ENCODE measurements at places on chromosomes 7 and 10.

DNA sequence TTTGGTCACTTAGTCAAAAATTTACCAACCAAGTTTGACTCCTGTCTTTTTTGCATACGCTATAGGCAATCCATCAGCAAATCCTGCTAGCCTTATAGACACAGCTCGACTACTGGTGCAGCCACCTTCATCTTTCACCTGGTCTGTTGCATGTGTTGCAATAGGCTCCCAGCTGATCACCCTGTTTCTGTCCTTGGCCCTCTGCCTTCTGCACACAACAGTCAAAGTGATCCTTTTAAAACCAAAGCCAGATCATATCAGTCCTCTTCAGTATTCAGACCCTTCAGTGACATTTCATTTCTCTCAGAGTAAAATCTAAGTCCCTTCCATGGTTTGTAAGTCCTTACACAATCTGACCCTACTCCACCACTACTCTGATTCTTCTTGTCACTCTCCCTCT lies 10.9 kb upstream of the CDK6 start:
- no peak for DNase-seq

GRCh38 chr10:73501651-73502050 lies 5.8 kb upstream of the PPP3CB start:
- DNase-seq = no peak

- DNase-seq = no peak
Measured at GRCh38 chr7:143252006-143252405, 11.2 kb upstream of the GSTK1 start.

DNA sequence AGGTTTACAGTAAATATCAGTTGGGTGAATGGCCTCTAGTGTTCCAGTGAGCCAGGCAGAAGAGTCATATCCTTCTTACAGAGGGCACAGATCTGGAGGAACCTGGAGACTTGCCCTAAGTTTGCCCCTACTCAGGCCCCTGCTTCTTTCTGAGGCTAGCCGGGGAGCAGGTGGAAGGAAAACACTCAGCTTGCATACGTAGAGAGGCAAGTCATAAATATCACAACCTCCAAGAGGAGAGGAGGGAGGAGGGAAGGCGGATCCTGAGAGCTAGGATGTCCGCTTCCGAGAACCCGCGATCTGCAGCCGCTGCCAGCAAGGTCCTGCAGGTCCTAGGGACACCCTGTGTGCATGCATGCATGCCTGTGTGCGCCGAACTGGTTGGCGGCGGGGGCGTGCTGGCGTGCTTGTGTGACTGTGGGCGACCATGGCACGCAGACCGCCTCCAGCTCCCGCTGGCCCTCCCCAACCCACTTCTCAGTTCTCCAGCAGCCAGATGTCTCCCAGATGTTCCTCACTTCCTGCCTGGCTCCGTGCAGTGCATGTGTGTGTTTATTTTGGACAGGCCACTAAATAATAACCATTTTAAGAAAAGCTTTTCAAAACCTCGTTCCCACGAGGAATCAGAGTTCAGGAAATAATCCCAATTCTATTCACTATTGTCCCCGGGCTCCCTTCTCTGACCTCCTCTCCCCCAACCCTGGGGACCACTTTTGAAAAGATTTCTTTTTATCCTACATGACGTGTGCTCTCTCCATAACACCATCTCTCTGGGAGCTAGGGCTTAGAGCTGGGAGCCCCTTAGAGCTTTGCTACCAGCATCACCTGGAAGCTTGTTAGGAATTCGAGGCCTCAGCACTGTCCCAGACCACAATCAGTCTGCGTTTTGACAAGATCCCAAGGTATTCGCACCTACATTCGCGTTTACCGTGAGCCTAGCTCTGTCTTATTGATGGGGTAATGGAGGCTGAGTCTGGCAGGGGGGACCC lies 32.4 kb downstream of the UNC5B start:
- no peak for DNase-seq

DNA sequence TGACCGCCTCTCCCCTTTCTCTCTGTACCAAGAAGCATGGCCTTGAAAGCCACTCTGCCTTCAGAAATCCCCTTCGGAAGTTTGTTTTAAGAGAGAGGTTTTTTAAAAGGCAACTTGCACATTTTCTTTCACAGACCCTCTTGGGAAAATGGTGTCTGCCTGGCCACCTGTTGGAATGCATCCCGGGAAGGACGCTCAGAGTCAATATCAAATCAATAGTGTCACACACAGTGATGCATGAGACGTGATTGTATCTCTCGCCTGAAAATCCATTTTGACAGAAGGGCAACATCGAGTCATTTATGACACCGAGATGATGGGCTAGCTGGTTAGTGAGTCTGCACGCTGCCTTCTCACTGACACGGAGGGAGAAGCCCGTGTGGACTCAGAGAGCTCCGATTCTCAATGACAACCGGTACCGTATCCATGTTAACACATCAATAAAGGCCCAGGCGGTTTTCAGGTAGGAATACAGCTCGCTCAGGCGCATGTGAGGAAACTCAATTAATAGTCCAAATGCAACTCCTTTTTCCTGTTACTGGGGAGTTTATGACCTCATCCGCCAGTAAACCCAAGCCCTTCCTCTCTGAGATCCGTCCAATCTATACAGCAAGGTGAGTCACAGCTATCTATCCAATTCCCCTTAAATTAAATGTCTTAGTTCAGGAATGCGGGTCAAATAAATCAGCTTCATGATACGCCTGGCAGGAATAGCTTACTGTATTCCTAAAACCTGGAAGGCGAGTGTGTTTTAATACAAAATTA lies 621.5 kb upstream of the MKI67 start:
- DNase-seq = no peak

DNA sequence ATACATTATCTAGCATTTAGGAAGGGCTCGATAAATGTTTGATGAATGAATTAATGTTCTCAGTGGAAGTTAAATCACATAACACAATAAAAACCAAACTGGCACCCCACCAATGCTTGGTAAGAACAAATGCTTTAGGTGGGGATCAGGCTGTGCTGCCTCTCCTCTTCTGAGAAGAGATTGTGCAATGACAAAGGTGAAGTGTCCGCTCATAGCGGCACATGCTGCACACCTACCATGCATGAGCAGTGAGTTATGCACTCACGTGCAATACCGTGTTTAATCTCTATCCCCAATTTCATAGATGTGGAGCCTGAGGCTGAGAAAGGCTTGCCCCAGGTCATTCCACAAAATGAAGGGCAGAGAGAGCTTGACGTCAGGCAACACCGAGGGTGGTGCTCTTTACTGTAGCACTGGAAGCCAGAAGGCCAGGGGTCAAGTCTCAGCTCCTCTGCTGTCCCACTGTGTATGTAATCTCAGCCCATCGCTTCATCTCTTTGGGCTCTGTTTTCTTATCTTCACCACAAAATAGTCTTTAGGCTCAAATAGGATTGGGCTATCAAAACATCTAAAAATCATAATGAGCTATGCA lies 72.9 kb upstream of the EFCAB10 start:
- DNase-seq = no peak

DNA sequence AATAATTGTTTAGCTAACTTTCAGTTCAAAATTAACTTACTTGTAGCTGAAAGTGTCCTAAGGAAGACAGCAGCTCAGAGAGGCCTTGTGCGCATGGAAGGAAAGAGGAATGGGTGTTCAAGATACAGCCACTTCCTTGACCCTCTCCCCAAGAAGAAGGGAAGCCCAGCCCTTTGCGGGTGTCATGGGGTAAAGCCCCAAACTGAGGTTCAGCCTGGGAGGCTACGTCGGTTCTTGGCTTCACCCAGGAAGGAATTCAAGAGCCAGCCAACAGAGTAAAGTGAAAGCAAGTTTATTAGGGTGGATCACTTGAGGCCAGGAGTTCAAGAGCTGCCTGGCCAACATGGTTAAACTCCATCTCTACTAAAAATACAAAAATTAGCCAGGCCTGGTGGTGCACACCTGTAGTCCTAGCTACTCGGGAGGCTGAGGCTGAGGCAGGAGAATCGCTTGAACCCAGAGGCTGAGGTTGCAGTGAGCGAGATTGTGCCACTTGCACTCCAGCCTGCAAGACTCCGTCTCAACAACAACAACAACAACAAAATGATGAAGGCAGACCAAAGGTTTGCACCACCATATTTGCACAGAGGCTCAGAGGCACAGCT lies 15.9 kb downstream of the GPRIN2 start:
- no peak for DNase-seq

GRCh38 chr10:2839081-2839725 lies 228.1 kb upstream of the PFKP start:
- peak; percentile 16 for DNase-seq

DNA sequence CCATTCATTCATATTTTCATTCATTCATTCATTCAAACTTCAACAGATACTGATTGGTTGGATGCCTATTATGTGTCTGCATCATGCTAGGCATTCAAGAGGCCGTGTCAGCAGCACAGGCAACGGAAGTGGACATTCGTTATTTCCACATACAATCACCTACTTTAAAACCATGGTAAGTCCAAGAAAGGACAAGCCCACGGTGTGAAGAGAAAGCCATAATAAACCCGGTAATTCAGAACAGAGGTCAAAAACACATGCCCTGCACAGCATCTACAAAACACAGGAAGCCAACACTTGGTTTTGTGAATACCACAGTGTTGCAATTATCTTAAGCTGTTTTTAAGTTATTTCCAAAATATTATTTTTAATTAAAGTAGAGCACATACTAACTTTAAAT lies 126.7 kb downstream of the GLI3 start:
- no peak for DNase-seq

DNA sequence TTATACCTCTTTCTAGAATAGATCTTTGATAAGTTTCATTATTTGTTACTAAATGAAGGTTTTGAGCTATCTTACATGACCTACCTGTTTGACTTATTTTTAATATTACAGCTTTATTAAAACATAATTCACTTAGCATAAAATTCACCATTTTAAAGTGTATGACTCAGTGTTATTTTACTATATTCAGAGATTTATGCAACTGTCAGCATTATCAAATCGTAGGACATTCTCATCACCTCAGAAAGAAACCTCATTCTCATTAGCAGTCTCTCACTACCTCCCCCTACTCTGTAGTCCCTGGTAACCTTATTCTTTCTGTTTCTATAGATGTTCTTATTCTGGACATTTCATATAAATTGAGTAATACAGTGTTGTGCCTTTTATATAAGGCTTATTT lies 207.9 kb upstream of the FOXP2 start:
- no peak for DNase-seq

GRCh38 chr7:70586822-70587221 lies 545.1 kb upstream of the GALNT17 start:
- DNase-seq = no peak

DNA sequence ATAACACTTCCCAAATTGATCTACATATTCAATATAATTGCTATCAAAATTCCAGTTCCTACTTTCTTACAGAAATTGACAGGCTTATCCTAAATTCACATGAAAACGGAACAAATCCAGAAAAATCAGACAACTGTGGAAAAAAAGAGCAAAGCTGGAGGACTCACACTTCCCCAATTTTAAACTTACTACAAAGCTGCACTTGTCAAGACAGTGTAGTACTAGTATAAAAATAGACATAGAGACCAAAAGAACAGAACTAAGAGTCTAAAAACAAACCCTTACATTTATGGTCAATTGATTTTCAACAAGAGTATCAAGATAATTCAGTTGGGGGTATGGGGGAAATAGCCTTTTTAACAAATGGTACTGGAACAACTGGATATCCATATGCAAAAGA lies 27.5 kb downstream of the LMBR1 start:
- no peak for DNase-seq

GRCh38 chr10:78264361-78264760 lies 230.7 kb downstream of the RPS24 start:
- no peak for DNase-seq

DNA sequence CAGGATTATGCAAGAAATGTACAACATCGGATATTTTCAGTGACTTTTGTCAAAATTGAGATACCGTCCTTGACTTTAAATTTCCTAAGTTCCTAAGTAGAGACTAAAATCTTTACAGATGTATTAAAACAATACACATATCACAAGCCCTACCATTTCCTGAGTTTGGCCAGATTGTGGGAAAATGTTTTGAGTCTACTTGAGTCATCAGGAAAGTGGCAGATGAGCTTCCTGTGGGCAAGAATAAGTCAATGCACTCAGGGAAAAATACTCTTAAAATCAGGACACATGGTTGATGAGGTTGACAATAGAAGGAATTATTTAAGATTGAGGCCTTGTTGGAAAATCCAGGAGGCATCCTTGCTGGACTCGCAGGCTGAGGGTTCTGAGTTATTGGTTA lies 162.5 kb downstream of the SNX10 start:
- no peak for DNase-seq

GRCh38 chr10:43115881-43116595 lies 22.2 kb upstream of the CSGALNACT2 start:
- no peak for DNase-seq

DNA sequence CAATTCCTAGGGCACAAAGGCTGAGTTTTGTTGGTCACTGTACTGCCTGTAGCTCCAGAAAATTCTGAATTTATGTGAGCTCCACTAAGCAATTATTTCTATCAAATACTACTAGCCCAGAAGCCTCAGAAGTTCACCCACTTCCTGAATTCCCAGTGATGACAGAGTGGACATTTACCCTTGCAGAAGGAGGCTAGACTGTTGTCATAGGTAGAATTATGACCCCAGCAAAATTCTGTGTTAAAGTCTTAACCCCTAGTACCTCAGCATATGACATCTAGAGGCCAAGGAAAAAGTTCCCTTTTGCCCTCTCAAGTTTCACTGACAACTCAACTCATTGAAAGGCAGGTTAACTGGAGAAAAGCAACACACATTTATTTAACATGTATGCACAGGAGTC lies 78.7 kb upstream of the KMT2E start:
- no peak for DNase-seq

DNA sequence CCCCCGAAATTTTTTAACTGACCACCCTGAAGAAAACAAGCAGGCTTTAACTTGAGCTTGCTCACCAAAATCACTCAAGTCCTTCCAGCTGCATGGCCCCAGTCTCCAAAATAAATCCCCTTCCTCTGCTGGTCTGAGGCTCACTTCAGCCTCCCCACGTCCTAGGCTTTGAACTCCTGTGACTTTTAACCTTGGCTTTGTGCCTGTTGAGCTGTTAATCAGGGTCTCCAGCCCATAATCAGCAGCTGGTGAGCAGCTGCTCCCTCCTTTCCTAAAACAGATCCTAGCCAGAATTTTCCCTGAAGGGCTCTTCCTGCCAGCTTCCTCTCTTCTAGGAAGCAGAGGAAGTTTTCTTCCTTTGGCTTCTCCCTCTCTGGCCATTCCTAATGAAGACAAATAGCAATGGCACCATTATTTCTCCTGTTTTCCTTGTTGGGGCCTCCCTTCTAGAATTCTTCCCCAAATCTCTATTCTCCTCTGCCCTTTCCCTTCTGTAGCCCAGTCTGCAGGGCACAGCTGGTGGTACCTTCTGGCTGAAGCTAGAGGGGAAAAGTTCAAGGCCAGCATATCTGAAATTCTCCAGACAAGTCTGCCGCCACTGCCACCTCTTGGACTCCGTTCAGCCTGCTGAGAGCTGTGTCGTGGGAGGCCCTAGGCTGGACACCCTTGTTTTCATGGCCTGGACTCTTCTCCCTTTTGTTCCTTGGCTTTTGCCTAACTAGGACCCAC lies 152.1 kb downstream of the NOC3L start:
- DNase-seq = no peak

DNA sequence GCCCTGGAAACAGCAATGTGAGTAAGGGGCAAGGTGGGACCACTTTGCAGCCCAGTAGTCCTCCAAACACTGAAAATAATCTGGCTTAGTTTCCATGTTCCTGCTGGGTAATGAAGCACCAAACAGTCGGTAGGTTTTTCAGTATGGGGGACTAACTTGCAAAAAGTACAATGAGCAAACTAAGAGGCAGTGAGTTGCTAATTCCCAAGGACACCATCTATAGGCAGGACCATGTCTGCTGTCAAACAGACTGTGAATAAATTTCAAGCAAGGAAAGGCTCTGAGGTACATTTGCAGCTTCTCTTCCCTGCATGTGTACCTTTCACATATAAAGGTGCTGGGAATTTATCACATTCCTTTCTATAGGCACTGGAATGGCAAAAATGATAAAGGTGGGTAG lies 327.7 kb downstream of the GPR158 start:
- DNase-seq = no peak
